ENCODE measurements at places on chromosomes 6 and 20. TPM values are rescaled to one million over a fixed set of nuclear protein-coding genes. Genes with fewer than 3 reads are reported as not detected.

TRDN gene
- total RNA-seq, result not detected

PHACTR3 gene
- total RNA-seq, result not detected

SYNGAP1 gene
- 0.85 TPM for total RNA-seq

TAAR1 gene
- total RNA-seq, result not detected

C20orf204 gene
- total RNA-seq, result 0.59 TPM

VSTM2L gene
- 0.51 TPM for total RNA-seq

KIF25 gene
- 0.51 TPM for total RNA-seq

LY6G6F gene
- not detected for total RNA-seq

PSORS1C2 gene
- not detected for total RNA-seq

MATN4 gene
- 0.42 TPM for total RNA-seq

PGC gene
- not detected for total RNA-seq

PRR18 gene
- not detected for total RNA-seq

FAM184A gene
- 4.1 TPM for total RNA-seq

LY86 gene
- not detected for total RNA-seq

HRH3 gene
- total RNA-seq, result not detected

PACRG gene
- total RNA-seq, result not detected

MRAP2 gene
- 0.67 TPM for total RNA-seq

KIAA0408 gene
- total RNA-seq, result 3.7 TPM

ADGRF1 gene
- total RNA-seq, result not detected

ERVFRD-1 gene
- 0.63 TPM for total RNA-seq
